ENCODE measurements at places on chromosomes 6 and 20.

DNA sequence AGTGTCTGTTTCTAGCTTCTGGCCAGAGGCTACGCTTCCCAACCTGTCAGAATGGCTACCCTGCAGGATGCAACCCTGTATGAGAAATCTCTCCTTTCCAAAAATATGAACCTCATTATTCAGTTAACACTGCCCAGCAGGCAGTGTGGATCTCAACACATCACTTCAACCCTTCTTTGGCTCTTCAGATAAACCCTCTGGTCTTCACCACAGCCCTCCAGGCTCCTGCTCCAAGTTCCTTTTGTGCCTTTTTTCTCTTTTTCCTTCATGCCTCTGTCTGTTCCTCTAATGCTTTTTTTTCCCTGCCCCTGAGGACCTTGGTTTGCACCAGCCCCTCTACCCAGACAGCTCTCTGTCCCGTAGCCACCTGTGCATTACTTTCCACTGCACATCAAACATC, 207.4 kb downstream of the MYLK4 start:
- no peak for DNase-seq

- DNase-seq: no peak
Measured at GRCh38 chr6:137816688-137817618, 50.1 kb upstream of the TNFAIP3 start.

DNA sequence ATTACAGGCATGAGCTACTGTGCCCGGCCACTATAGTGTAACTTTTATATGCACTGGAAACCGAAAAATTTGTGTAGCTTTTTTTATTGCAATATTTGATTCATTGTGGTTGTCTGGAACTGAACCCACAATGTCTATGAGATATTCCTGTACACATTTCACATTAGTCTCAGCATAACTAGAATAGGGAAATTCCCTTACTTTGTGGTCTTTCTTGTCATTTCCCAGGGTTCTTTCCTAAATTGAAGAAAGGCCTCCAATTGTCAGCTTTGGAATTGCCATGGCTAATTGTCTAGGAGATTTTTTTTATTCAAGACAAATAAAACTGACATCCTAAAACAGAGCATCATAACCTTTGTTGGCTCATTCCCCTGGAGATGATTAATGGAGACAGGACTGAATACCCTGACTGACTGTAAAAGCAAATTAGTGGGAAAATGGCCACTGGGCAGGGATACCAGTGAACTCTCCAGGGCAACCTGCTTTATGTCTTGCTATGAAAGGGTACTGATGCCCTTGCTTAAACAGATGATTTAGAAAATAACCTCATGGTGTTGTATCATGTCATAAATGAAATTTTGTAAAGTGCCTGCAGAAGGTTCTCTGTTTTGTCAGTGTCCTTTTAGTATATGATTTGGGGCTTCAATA, 576.9 kb downstream of the RFPL4B start:
- no peak for DNase-seq

DNA sequence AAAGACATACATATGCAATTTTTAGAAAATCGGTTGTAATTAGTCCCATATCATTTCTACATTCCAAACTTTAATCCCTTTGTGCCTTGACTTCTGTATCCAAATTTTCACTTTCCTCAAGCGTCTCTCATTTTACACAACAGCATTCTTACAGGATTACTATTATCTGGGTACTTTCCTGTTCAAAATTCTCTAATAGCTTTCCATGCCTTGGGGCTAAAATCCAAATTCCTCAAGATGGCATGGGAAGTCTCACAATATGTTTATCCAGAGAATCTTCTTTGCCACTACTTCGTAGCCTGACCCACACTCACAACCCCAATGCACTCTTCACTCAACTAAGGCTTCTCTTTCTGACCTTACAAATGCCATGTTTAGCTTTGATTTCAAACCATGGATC, 125.0 kb downstream of the TBX18 start:
- DNase-seq: no peak

DNA sequence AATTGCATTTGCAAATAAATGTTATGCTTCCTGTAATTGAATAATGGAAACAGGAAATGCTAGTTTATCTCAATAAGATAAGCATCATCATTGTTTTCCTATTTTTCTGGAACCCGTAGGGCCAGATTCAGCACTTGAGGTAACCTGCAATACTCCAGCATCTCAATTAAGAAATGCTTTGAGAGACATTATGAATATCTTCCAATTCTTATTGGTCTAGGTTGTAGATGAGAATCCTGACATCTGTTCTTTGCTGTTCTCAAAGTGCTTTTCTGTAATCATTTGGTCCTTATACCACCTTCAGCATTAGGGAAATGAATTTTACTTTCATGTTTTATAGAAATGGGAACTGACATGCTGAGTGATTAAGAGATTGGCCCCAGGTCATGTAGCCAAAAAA, 428.3 kb downstream of the CBLN4 start:
- no peak for DNase-seq

Data from NCI-H1417 (cell line).